ENCODE measurements at places on chromosomes 2 and 18. TPM values are rescaled to one million over a fixed set of nuclear protein-coding genes. Genes with fewer than 3 reads are reported as not detected.

MRO gene
- 0.40 TPM for total RNA-seq

DNA sequence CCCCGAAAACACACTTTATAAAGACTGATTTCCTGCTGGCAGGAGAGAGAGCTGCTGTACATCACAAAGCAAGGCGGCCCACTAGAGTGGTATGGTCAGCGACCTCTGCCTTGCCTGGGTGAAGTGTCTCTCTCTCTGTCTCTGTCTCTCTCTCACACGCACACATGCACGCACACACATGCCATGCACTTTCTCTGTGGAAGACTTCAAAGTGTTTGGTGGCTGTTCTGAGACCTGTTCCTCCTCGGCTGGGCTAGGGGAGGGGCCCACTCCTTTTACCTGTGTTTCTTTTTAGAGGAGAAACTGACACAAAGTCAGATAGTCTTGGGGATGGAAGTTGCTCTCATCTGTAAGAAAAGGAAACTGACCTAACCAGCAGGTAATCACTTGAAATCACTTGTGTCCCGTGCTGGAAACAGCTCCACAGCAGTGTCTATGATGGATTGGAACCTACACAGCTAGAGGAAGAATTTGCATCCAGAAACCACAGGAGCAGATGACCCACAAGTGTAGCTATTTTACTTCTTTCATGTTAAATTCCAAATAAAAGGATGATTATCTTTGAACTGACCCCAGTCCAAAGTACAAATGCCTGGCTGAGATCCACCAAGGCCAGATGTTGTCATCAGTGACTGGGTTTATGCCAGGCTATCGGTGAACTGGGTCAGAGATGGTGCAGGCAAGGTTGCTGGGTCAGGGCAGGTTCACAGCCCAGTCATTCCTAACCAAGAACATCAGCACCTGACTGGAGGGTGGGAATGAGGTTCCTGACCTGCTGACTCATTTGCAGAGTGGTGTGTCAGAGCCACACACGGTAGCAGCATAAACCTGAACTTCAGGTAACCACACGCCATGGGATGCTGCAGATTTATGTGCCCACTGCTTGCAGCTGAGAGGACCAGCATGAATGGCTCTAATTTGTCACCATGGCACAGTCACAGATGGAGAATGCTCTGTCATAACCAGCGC is 63.0 kb downstream of the NPAS2 start:
- peaks cover 20% of the 10 kb centered on the region for H3K4me1 ChIP-seq
- no peaks in the 10 kb centered on the region for H3K27me3 ChIP-seq
- H3K36me3 ChIP-seq: no peaks in the 10 kb centered on the region
- no peak overlapping the region for H3K4me3 ChIP-seq
- DNase-seq: no peak
- H3K27ac ChIP-seq: no peak overlapping the region

CYP26B1 gene
- total RNA-seq: 1,322 TPM

GRCh38 chr2:108917526-108917925 is 71.5 kb downstream of the EDAR start:
- DNase-seq: no peak
- peaks cover 5% of the 10 kb centered on the region for H3K4me1 ChIP-seq
- H3K27ac ChIP-seq: no peak overlapping the region
- H3K36me3 ChIP-seq: no peaks in the 10 kb centered on the region
- H3K4me3 ChIP-seq: no peak overlapping the region

GRCh38 chr18:5444847-5445246 is 99.0 kb downstream of the EPB41L3 start:
- peaks cover 2% of the 10 kb centered on the region for H3K36me3 ChIP-seq
- H3K27me3 ChIP-seq: no peaks in the 10 kb centered on the region
- no peak for DNase-seq
- H3K4me3 ChIP-seq: no peak overlapping the region
- H3K4me1 ChIP-seq: no peaks in the 10 kb centered on the region

GRCh38 chr2:74418312-74418711 is 3.1 kb downstream of the C2orf81 start:
- no peaks in the 10 kb centered on the region for H3K36me3 ChIP-seq
- no peak overlapping the region for H3K4me3 ChIP-seq
- DNase-seq: no peak
- peaks cover 10% of the 10 kb centered on the region for H3K4me1 ChIP-seq

WNT6 gene
- 118 TPM for total RNA-seq

IL36RN gene
- 0.84 TPM for total RNA-seq

SATB2 gene
- 4.0 TPM for total RNA-seq

GRCh38 chr18:74940856-74941255 is 268.1 kb downstream of the PTGR3 start:
- no peak overlapping the region for H3K27ac ChIP-seq
- DNase-seq: no peak

TMEM182 gene
- 7.1 TPM for total RNA-seq

DNA sequence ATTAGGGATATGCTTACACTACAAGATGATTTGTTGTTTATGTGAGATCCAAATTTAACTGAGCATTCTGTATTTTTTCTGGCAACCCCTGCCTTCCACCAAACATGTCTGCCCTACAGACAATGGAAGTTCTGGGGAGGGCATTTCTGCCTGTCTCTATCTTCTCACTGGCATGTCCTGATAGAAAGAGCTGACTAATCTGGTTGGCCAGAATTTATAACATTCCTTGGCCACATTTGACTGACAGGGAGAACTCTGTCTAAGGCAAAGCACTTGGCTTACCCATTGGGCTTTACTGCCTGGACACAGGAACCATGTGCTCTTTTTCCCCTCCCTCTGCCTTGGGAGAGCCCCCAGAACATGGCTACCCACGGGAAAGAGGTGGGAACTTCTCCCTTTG is 70.6 kb upstream of the TMEM178A start:
- DNase-seq: no peak
- no peaks in the 10 kb centered on the region for H3K4me1 ChIP-seq
- H3K4me3 ChIP-seq: no peak overlapping the region

GRCh38 chr2:96500385-96501066 is 4.6 kb downstream of the NEURL3 start:
- no peak overlapping the region for H3K27ac ChIP-seq
- no peak overlapping the region for H3K4me3 ChIP-seq
- DNase-seq: no peak
- H3K27me3 ChIP-seq: peaks cover 3% of the 10 kb centered on the region
- no peaks in the 10 kb centered on the region for H3K36me3 ChIP-seq
